Fibroblast of mammary gland (primary cell): ENCODE measurements at places on chromosomes 7 and 10.

GRCh38 chr10:58431903-58432302 lies 46.7 kb downstream of the TFAM start:
- peak; percentile 21 for DNase-seq

DNA sequence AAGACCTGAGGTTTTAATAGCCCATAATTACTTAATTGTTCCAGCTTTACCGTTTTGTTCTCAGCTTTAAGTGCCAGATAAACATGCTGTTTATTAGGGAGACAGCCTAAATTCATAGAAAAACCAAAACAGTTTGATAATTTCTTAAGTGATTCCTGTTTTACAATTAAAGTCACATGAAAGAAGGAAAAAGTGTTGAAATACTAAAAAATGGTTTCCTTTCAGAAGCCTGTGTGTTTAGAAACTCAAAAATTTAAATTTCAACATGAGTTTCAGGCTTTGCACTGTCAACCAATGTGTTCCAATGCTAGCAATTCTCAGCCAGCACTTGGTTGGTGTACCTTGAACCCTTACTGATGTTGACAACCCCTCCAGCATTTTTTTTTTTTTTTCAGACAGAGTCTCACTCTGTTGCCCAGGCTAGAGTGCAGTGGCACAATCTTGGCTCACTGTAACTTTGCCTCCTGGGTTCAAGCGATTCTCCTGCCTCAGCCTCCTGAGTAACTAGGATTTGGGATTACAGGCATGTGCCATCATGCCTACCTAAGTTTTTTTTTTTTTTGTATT lies 135.3 kb downstream of the ICA1 start:
- DNase-seq = no peak

- DNase-seq = peak; percentile 14
Observed at GRCh38 chr7:105493923-105494315, 28.2 kb downstream of the PUS7 start.

DNA sequence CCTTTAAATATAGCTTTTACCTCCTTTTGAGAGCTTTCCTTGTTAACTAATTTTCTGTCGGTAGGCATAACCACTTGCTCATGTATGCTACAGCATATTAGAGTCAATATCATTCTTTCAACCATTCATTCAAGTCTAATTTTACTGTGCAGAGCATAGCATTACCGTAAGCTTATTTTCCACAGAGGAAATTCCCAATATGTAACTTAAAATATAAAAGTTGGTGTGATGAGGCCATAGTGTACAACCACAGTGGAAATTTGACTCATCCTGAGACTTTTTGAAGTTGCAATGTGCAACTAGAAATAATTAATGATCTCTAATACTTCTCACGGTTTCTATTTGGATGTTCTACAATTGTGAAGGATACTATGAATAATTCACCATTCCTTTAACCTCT lies 80.6 kb upstream of the KLF6 start:
- DNase-seq = no peak

GRCh38 chr7:141691540-141691939 lies 10.4 kb downstream of the DENND11 start:
- DNase-seq = no peak

DNA sequence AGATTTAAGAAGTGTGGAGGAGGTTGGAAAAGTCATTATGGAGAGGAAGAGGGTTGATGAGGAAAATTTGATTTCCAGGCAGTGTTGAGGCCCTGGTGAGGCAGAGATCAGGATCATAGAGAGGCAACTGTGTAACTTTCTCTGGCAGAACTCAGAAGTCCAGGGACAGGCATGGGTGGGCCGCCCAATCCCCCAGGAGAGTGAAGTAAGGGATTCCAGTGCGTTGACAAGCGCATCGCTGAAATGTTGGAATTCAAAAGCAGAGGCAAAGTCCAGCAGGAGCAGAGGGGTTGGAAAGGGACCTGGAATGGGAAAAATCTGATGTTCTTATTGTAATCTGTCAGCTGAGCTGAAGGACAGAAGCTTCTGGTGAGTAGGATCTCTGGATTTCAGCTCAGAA lies 207.3 kb downstream of the FAM107B start:
- no peak for DNase-seq

DNA sequence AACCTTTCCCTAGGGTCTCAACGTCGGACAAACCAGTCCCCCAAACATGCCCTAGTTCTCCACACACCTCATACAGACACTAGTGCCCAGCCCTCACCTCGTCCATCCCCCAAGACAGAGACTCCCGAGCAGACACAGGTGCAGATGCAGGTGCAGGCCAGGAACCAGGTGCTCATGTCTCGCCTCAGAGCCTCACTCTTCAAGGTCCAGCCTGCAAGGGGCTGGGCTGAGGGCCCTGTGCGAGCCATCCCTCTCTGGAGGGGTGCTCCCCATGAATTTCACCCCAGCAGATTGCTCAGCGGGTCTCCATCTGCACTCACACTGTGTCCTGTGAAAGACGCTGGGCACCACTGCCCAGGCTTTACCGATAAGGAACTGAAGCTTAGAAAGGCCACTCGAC lies 36.9 kb upstream of the TUBB8 start:
- DNase-seq = no peak

GRCh38 chr10:114859222-114859621 lies 37.6 kb downstream of the FHIP2A start:
- no peak for DNase-seq

GRCh38 chr10:85900061-85900460 lies 466.5 kb downstream of the GRID1 start:
- no peak for DNase-seq

GRCh38 chr10:74150990-74151878 lies at the start of gene ADK:
ADK (plus strand) TSS chr10:74151221; CDS start chr10:74151279, 58 bp downstream.
- peak; percentile 96 for DNase-seq

GRCh38 chr7:99762680-99763327 lies 21.2 kb downstream of the CYP3A4 start:
- DNase-seq = peak; percentile 96

DNA sequence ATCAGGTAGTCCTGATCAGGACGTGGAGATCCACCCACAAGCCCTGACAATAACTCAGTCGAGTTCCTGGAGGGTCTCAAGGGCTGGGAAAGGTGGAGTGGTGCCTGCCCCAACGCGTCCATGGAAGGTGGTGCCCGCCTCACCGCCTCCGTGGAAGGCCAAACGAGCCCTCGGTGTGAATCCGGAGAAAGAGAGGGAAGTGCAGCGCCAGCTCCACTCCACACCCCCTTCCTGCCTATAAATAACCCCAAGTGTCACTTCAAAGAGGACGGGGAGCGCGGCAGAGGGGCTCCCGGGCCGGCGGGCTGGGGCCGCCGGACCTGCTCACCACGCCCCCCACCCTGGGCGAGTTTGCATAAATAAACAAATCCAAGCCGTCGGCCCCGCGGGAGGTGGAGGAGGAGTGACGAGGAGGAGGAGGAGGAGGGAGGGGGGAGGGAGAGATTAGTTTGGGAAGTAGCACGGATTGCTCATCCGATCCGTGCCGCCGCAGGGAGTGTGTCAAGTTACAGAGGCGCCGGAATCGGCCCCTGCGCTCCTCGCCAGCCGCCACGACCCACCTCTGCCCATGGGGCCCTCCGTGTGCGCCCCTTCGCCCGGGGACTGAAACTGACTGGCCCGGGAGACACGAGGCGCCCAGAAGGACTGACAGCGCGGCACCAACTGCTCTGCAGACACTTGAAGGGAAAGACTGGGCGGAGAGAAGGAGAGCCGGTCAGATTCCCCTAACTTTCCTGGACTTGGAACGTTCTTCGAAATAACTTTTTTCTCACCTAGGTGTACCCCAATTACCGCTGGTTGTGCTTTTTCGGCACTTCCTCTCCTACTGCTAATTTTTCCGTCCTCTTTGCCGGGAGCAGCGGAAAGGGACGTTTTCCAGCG lies at the start of gene COL13A1:
TSS of gene COL13A1 (plus strand) at position 473 of the 882 bp plus-strand sequence. CDS start 518 bp downstream, outside the sequence.
- DNase-seq = peak; percentile 69

DNA sequence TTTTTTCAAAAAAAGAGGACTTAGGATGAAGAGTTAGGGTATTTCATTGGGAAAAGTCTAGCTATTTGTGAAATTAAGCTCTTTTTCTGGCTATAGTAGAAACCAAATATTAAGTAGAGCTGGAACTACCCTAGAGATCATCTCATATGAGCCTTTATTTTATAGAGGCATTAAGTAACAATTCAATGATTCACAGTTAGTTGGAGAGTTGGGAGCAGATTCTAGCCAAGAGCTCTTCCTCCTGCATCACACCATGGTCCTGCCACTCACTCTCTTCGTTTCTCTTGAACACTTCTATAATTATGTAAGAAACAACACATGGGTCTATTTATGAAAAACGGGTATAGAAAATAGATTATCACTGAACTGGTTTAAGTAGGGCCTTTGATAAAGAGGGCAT lies 76.1 kb upstream of the ANK3 start:
- DNase-seq = peak; percentile 43

DNA sequence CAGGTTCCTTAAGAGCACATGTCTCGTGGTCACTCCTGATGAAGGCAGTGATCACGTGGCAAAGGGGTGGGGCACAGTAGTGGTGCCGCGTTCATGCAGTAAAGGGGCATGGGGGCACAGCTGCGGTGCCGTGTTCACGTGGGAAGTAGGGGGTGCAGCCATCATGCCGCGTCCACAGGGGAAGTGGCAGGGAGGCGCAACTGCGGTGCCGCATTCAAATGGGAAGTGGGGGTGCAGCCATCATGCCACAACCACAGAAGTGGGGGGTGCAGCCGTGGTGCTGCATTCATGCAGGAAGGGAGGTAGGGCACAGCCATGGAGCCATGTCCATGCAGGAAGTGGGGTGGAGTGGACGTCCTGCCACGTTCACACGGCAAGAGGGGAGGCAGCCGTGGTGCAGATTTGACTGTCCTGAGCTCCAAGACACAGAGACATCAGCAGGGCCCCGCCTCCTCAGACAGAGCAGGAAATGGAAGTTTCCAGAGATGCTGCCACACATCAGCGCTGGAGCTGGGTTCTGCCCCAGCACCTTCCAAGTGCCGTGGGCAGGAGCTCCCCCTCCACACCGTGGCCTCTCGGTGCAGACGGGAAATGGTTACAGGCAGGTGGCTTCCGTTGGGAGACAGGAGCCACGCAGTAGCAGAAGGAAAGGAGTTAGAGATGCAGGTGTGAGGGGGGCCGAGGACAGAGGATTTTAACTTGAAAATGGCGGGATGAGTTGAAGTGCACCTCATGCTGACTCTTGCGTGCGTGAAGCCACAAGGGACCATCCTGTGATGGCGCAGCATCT lies 95.0 kb upstream of the DDC start:
- no peak for DNase-seq

DNA sequence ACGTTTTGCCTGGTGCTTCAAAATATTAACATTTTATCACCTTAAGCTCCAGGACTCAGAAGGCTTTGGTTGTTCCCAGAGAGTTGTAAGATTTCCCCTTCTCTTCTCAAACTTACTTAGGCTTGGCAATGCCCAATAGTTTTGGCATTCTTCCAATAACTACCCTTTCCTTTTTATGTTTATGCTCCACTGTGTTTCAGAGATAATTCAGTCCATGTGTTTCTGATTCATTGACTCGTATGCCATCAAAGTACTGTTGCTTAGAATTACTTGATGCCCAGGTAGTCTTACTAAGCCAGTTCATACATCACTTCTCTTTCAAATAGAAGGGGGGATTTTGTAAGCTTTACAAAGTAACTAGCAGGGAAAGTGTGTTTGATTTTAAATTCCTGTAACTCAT lies 66.6 kb downstream of the AGMO start:
- DNase-seq = peak; percentile 28

- peak; percentile 55 for DNase-seq
Observed at GRCh38 chr7:130400120-130400572, 19.9 kb downstream of the CPA1 start.

DNA sequence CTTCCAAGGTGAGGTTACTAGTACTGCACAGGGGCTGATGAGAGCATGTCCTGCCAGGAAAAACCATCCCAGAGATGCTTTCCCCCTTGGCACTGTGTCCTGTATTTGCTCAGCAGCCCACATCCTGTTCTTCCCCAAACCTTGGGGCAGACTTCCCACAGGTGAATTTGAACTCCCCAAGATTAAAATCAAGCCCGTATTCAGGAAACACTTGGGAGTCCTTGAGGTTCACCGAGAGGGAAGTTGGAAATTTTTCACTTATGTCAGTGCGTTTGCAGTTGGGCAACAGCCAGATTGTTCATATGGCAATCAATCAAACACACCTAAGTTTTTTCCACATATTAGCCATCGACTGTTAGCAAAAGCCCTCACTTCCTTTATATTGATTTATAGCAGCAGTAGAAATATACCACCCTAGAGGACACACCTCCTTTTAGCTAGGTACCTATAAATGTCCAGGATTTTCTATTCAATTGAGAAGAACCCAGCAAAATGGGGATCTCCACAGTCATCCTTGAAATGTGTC lies at the start of gene DMBT1:
TSS of gene DMBT1 (plus strand) at position 476 of the 526 bp plus-strand sequence. CDS start at position 493, 17 bp downstream.
- DNase-seq = no peak

GRCh38 chr7:105649727-105650381 lies 68.6 kb upstream of the EFCAB10 start:
- DNase-seq = peak; percentile 52

DNA sequence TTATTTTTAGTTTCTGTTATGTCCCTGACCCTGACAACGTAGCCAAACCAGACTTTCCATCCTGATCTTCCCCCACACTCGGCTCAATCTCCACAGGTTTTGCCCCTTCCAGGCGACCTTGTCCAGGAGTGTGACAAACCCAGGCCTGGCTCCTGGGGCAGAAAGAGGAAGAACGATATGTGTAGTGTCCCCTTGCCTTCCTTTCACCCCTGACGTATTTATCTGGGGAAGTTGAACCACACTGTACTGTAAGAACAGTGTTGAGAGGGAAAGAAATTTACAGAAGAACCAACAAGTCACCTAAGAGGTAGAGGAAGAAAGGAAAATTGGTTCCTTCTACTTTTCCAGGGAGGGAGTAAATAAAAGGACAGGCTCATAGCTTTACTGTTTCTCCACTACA lies 158.0 kb downstream of the VTI1A start:
- DNase-seq = no peak

GRCh38 chr7:140674899-140675701 lies 2.4 kb downstream of the ADCK2 start:
- peak; percentile 82 for DNase-seq

DNA sequence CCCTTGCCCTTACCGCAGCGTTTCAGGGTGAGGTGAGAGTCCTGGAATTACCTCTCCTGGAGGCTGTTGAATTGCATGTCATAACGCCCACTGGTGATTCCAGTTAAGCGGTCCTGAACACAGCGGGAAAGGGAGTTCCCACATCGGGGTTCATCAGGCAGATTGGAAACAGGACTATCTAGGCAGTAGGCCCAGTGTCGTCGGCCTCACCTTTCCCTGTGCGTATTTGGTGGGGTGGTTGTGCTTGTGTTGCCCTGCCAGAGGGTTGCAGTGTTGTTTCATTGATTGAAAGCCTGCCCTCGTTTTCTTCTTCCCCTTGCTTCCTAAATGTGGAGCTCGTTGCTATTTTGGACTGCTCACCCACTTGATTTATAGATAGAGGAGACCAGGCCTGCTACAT lies 10.6 kb upstream of the SUN1 start:
- DNase-seq = peak; percentile 42
